ENCODE measurements at places on chromosomes 16 and 17.

DNA sequence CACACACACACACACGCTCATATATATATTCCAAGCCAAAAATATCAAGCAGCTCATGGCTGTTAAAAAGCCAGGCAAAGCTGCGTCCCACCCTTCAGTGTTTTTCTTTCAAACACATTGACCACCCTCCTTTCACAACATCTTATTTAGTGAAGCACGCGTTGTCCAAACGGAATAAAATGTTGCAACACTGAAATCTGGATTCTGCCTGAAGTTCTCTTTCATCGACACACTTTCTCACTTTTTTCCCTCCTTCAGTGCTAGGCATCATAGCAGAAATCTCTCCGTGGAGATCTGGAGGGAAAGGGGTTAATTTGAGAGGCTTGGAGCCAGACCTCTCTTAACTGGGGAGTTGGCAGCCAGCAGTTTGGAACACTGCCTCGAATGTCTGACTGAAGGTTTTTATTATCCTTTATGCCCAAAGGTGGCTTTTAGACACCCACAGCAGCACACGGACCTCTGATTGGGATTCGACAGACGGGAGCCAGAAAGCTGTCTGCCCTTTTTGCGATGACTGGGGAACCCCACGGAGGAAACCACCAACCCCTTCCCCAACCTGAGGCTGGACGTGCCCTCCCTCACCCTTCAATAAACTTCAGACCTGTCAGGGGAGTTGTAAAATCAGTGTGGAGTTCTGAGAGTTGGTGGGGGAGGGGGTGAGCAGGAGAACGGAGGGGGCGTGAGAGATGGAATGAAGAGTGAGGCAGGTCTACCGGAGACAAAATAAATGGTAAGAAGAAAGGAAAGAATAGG is 833.6 kb upstream of the SOX9 start:
- DNase-seq = no peak

GRCh38 chr16:53809088-53809932 is 105.4 kb downstream of the FTO start:
- no peak for DNase-seq

- no peak for DNase-seq
These were observed 102.3 kb downstream of the CYTH1 start for GRCh38 chr17:78679495-78680395.

DNA sequence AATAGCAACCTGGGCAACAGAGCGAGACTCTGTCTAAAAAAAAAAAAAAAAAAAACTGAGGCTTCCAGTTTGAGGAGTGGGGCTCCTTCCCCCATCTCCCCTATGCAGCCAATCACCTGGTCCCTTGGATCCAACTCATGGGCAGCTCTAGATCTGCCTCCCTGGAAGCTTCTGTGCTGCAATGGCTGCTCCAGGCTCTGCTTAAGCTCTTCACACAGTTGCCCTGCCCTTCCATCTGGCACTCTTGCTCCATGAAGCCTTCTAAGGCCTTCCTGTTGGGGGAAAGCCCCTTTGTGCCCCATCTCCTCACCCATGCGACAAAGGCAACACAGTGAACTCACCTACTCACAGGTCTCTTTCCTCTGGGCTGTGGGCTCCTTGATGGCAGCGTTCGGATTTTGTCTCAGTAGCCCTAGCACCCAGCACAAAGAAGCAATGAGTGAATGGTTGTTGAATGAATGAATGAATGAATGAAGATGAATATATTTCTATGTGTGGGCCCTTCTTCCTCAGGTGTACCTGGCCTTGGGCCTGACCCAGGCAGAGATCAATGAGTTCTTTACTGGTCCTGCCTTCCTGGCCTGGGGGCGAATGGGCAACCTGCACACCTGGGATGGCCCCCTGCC is 1.9 kb downstream of the NAGLU start:
- no peak for DNase-seq

GRCh38 chr16:1877089-1877488 is 5.1 kb upstream of the MEIOB start:
- no peak for DNase-seq

DNA sequence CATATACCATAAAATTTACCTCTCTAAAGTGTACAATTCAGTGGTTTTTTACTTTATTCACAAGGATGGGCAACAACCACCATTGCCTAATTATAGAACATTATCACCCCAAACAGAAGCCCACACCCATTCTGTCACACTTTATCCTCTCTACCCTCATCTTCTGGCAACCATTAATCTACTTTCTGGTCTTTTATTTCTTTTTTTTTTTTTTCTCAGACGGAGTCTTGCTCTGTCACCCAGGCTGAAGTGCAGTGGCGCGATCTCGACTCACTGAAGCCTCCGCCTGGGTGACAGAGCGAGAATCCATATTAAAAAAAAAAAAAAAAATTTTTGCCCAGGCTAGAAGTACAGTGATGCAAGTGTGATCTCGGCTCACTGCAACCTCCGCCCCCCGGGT is 90.7 kb upstream of the CLEC18B start:
- no peak for DNase-seq

DNA sequence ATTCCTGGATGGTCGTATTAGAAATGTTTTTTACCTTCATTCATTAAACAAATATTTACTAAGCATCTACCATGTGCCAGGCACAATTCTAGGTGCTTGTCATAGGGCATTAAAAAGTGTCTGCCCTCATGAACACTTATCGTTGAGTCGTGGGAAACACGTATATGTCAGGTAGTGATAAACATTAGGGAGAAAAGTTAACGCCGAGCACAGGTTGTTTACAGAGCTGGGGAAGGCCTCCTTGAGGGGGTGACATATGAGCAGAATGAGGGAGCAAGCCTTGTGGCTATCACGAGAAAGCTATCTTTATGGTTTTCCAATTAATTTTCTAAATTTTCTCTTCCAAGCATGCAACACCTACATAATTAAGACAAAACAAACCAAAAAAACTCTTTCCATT is 985 bp upstream of the ZNF213 start:
- no peak for DNase-seq

DNA sequence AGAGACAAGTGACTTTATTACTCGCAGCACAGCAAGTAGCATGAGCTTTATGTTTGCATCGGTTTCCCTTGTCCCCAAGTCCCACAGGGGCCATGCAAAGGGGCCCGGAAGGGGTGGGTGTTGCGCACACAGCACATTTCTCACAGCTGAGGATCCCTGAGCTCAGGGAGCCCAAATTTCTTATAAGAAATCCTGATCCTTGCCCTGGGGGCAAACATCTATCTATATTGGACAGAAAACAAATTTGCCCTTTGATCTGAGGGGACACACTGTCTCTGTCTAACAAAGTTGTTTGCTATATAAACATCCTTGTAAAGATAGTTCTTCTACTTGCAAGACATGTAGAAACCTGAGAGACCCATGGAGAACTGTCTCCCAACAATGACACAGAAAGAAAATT is 35.7 kb upstream of the MEAK7 start:
- DNase-seq = no peak

DNA sequence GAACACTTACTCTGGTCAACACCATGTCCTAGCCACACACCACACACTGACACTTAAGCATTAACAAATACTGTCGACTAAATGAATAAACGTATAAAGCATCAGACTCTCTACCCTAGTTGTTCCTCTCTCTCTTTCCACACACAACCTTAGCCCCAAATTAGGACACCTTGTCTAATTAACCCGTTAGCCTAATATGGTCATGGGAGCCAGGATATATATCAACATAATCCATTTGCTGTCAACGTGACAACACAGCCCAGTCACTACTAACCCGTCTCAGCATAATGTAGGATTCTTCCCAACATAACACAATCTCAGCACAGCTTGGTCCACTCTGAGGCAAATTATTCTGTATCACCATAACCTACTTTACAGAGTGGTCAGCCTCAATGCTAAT is 2.2 kb downstream of the DVL2 start:
- no peak for DNase-seq

GRCh38 chr16:27977966-27978365 is 85.5 kb downstream of the GSG1L start:
- DNase-seq = no peak

GRCh38 chr17:34614698-34615097 is 35.3 kb downstream of the TMEM132E start:
- no peak for DNase-seq

Data from stimulated activated CD8-positive, alpha-beta memory T cell treated with anti-CD3 and anti-CD28 coated beads, Interleukin-7, amount 100 ng/mL, for 48 hours (primary cell).